Calu3 (cell line): ENCODE measurements at places on chromosomes 11 and 22. TPM values are rescaled to one million over a fixed set of nuclear protein-coding genes. Genes with fewer than 3 reads are reported as not detected.

DNA sequence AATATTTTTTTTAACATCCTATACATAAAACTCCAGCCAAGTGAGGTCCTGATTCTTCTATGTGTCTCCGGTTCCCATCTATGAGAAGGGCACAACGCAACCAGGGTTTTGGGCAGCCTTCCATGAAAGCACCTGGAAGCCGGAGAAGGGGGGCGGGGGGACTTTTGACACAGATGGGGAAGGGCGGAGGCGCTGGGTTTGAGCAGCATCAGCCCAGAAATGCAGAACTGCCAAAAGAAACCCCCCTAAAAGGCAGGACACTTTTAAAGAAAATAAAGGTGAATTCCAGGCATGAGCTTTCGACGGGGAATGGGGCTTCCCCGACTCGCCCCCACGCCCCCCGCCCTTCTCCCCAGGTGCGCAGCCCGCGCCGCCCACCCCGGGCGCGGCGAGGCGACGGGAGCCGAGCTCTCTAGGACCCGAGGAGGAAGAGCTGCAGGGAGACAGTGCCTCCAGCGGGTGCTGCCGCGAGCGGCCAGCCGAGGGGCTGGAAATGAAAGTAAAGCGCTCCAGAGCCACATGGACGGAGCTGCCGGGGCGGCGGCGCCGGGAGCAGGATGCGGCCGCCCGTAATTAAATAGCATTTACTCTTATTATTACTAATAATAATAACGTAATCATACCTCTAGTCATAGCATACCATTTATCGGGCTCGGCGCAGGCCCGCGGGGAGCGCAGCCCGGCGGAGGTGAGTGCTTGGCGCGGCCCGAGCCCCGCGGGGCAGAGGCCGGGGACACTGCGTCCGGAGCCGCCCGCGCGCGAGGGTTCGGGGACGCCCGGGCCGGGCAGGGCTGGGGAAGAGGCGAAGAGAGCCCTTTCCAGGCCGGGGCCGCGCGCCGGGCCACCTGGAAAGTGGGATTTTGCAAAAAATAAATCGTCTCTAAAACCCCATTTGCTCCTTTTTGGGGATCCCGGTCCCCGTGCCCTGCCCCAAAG lies at the start of gene ZC3H7B:
ZC3H7B (plus strand) TSS at position 441 of the 936 bp plus-strand sequence. CDS start 19,136 bp downstream, outside the sequence.
- DNase-seq = peak; percentile 87

- no peak for DNase-seq
Observed at GRCh38 chr22:37193629-37194191, 5.7 kb upstream of the C1QTNF6 start.

DNA sequence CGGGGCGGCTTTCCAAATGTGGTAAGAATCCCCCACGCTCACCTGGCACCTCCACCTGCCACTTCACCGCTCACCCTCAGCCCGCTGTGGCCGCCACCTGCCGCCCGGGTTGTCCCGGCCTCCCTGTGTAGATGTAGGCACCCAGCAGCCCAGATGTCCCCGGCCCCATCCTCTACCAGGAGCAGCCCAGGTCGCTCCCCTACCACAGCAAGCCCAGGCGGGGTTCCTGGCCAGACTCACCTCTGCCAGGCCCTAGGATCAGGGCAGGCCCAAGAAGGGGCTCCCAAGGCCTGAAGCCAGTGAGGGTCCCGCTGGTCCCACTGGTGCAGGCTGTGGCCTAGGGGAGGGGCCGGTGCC lies 27.4 kb downstream of the MOB2 start:
- no peak for DNase-seq

DNA sequence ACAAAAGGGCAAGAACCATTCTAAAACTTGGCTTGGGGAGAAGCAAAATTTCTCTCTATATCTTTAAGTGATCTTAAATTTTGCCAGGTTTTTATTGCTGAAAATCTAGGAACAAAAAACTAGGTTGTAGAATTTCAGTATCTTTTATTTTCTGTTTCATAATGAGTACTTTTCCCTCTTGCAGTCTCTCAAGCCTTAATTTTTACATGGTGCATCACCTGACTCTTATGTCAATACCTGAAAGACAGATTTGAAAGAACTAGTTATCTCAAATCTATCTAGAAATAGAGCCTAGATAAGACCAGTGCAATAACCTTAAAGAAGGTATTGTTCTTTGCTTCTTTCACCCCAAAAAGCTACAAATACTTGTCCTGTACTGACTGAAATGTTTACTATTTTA lies 122.1 kb downstream of the TRIM44 start:
- DNase-seq = no peak

GRCh38 chr11:110295531-110296225 lies 736 bp downstream of the RDX start:
- peak; percentile 45 for DNase-seq

DNA sequence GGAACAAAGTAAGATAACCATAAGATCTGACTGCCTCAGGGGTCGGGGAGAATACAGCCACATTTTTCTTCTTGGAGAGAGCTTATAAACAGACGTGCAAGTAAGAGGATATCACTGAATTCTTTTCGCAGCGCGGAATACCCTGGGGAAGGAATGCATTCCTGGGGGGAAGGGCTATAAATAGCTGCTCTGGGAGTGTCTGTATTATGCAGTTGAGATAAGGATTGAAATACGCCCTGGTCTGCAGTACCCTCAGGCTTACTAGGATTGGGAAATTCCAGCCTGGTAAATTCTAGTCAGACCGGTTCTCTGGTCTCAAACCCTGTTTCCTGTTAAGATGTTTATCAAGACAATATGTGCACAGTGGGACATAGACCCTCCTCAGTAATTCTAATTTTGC lies 1491.7 kb upstream of the RAG2 start:
- DNase-seq = peak; percentile 67

GRCh38 chr22:38505541-38506117 lies 482 bp downstream of the DDX17 start:
- peak; percentile 65 for DNase-seq

NAGA gene
- total RNA-seq = 24.3 and 27.2 TPM in 2 replicates

DNA sequence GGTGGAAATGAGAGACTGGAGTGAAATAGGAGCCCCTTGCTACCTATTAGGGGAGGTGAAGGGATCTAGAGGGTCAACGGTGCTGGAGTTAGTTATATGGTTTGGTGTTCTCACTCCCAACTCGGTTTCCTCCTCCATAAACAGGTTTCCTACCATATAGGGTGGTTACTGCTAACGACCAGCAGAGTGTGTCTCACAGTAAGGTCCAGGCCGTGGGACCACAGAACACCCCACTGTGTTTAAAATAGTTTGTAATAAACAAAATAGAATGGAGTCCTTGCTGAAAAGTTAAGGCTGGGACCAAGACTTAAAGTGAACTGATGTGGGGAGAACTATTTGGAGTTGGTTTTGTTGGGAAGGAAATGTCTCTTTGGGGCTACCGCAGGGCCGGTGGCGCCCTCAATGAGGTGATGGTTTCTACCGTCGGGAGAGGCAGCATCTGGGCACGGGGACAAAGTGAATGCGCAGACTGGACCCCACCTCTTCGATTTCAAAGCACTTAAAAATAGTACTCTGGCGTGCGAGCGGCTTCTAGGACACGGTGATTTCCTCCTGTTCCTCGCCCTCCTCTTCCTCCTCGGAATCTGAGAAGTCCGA lies 4.5 kb downstream of the DBX1 start:
- no peak for DNase-seq

DNA sequence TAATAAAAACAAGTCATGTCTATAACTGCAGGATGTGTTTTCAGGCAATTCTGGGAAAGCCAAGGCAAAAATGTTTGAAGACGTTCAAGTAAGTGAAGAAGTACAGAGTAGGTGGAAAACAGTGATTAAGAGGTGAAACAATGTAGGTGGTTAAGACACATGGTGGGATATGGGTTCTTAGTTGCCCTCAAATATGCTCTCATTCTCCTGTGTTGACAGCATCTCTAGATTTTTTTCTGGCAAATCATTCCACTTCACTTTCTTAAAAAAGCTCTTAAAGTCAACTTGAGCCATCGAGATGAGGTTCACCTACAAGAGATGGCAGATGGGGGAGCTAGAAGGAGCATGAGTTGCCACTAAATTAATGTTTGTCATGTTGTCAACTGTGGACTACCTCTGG lies 1041.0 kb upstream of the CNTN5 start:
- DNase-seq = no peak

- DNase-seq = no peak
Observed at GRCh38 chr11:75430714-75431532, 2.1 kb downstream of the KLHL35 start.

DNA sequence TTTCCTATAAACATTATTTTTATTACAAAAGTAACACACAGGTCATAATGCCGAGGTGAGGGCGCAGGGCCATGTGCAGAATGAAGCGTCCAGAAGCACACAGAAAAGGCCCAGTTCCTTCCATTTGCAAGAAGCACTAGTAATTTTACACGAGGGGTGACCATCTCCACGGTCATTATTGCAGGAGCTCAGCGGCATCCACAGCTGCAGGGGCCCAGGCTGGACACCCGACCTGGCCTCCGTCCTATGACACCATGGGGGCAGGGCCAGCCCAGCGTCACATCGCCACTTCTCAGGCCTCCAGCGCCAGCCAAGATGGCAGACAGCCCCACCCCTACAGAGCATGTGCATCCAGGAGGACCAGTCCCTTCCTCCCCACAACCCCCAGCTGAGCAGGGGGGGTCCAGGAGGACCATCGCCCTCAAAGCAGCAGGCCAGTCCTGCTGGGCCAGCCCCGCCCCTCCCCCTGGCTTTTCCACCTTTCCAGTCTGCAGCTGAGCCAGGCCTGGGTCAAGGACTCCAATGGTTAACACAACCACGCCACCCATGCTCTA lies 3.5 kb downstream of the IGF2 start:
- no peak for DNase-seq

DNA sequence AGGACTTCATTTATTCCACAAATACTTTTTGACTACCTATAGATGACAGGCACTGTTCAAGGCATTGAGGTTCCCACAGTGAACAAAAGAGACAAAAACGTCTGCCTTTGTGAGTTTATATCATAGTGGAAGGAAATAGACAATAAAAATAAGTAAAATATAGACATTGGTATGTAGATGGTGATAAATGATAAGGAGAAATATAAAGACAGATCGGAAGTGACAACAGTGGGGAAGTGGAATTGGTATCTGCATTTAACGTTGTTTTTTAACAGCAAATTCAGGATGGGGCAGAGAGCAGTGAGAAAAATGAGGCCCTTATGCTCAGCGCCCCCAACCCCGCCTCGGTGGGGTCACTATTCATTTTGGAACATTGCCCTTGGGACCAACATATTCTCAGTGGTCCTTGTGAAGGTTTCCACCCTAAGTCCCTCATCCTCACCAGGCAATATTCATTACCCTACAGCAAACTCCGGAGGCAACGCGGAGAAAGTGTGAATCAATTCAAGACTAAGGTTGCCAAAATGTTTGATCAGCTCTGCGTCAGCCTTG lies 627 bp upstream of the PEX26 start:
- no peak for DNase-seq

CBY1 gene
- 40.9 and 42.7 TPM in 2 replicates for total RNA-seq

MS4A2 gene
- not detected in 2 replicates for total RNA-seq

- no peak for DNase-seq
Observed at GRCh38 chr11:87351676-87352075, 313.9 kb downstream of the TMEM135 start.

- DNase-seq = no peak
Observed at GRCh38 chr22:31544481-31545480, 48.4 kb downstream of the SFI1 start.

DNA sequence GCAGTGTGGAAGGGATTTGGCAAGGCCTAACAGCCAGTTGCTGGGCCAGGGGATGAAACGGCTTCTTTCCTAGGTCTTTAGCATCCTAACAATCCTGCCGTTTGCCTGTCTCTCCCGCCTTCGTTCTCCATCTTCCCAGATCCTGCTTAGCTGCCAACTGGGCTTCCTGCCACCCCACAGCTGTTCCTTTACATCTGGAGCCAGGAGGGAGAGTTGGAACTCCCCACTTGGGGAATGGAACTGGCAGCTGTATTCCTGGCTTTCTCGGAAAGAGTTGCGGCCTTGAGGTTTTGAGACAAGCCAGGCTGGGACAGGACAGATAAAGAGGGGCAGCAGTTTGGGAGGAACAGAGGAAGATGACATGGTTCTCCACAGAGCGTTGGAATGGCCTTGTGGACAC lies 59.6 kb downstream of the ST3GAL4 start:
- no peak for DNase-seq

DNA sequence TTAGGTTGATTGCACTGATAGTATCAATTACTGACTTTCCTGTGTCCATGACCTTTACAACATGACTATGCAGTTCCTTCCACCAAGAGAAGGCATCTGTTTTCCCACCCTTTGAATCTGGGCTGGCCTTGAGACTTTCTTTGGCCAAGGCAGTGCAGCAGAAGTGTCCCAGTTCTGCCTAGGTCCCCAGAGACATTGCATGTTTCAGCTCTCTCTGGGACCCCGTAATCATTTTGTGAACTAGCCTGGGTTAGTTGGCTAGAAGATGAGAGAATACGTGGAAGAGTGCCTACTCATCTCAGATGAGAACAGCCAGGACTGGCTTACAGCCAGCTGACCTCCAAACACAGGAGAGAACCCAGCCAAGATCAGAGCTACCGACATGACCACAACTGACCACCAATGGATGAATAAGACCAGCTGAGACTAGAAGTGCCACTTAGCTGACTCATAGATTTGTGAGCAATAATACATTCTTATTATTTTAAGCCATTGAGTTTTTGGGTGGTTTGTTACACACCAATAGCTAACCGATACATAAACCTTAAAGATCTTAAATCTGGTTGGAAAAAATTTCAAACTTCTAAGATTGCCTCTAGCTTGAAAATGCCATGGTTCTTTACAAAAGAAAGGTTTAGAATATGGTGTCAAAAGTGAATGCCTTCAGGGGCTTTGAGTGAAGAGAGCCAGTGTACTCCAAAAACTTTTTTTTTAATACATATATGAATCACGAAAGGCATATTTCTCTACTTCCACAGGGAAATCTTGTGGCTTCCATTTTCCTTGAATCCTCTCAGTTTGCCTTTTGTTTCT lies 145.2 kb downstream of the FBXO7 start:
- DNase-seq = no peak

SLC22A25 gene
- not detected in 2 replicates for total RNA-seq

- DNase-seq = no peak
Observed at GRCh38 chr22:40235308-40235707, 57.6 kb downstream of the TNRC6B start.

DNA sequence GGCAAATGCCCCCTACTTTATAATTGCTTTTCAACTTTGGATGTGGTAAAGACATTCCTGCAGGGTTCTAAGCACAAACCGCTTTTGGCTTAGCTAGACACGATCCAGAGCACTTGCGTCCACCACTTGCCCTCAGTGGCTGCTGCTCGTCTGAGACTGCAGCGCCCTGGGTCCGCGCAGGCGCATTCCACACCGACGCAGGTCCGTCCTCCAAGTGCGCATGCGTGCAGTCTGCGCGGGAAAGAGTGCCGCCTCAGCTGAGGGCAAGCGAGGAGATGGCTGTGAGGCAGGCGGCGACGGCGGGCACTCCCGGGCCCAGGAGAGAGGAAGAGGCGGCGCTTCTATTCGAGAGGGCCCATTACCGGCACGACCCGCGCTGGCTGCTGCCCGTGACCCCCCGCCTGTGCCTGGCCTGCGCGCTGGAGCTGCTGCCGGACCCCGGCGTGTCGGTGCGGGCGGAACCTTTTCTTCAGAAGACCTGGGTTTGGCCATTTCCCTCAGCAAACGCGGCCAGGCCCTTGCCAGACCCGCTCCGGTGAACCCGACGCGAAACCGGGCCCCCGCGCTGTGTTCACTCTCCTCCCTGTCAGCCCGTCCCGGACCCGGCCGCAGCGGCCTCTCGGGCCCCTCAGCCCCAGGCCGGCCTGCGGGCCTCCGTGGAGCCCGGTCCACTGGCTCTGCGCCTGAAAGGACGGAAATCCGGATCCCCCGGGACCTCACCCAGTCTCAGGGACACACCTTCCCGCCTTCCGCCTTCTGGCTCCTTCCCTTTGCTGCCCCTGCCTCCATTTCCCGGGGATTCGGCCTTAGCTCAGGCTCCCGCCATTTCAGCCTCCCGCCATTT lies at the start of gene MEI1:
MEI1 (plus strand) TSS at position 240 of the 844 bp plus-strand sequence; CDS start at position 276, 36 bp downstream.
- DNase-seq = no peak
